ENCODE measurements at places on chromosomes 2 and 18. TPM values are rescaled to one million over a fixed set of nuclear protein-coding genes. Genes with fewer than 3 reads are reported as not detected.

NT5C1B gene
- polyA plus RNA-seq = not detected

SCLY gene
- 11.2 TPM for polyA plus RNA-seq

ZNF385B gene
- polyA plus RNA-seq = not detected

REEP1 gene
- 0.10 TPM for polyA plus RNA-seq
